ENCODE measurements at places on chromosomes 12 and 14.

DNA sequence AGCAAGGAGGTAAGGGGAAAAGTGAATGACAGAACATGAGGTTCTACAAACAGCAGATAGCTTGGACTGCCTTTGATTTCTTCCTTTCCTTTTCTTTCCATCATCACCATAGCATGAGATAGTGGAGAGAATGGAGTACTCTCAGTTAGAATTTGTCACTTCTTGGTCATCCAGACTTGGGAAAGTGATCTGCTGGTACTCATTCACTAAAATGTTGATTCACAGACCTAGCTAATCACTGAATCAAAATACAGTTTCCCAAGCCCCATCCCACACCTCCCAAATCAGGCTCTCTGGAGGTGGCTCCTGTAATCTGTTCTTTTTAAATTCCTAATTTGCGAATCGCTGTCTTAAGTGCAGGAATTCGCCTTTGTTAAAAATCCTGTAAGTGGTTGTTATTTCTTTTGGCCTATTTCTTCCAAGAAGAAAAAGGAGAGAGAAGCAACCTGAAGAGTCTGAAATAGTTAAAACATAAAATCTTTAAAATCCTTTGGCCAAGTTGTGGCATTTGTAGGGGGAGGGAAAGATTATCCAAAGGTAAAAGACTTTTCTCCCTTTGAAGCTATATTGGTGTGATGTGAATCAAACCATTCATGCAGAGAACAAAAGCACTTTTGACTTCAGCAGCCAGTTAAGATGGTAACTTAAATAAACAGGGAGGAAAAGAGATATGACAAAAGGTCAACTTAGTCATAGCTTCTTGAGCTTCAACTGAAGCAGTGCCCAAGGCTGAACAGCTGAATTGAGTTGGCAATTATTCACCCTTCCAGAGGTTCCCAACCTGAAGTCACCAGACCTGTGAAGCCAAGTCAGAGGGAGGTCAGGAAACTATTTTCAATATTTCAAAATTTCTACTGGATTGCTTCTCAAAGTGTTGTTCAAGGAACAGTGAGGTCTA lies 255.1 kb upstream of the KRR1 start:
- DNase-seq, result peak; percentile 94

DNA sequence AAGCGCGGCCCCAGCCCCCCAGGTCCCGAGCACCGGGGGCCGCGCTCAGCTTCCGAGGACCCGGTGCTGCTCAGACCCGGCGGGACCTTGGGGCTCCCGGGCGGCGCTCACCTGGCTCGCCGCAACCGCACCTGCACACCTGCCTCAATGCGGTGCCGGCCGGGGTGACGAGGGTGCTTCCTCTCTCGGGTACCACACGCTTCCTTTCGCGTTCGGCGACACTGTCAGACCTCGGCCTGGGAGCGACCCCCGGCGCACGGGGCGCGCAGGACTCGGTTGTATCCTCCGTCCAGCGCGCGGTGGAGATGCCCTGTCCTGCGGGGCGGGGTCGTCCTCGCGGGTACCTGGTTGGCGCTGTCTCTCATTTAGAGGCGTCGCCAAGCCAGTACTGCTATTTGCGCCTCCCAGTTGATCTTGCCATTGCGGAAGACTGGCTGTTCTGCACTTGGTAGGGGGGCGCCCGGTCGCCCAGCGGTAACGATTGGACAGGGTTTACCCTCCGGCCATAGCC lies 718 bp downstream of the PACS2 start:
- no peak for DNase-seq

- DNase-seq, result no peak
Observed at GRCh38 chr14:29220072-29220471, 453.5 kb downstream of the FOXG1 start.

DNA sequence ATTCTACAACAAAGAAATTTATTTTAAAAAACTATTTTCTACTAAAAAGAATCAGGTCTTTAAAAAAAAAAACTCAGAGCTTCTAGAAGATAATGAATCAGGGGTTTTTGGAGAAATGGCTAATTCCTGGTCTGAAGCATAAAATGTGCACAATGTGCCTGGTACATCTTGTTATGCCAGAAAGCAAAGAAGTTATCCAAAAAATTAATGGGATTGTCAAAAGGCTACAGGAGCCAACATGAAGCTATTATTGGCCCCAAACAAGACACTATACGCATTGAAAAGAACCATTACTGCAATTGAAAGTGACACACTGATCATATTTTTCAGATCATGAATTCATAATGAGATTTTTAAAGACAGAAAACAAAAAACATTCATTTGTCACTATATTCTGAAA lies 19.3 kb upstream of the TUBA1A start:
- DNase-seq, result no peak

DNA sequence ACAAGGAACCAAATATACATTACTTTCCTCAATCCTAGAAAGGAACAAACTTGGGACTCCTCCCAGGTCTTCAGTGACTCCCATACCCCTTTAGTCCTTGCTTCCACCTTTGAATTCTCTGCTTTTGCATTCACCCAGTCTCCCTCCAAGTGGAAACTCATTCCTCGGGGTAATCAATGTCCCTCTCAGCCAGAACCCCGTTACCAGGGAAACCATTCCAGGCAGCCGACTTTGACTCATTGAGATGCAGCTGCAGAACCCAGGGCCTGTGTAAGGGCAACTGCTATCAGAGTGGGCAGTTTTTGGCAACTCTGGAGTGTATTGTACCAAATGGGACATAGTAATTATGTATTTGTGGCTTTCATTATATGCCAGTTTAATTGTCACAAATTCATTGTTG lies 186.2 kb downstream of the NRXN3 start:
- no peak for DNase-seq

GRCh38 chr12:120323772-120324171 lies 3.8 kb downstream of the PLA2G1B start:
- DNase-seq, result no peak

GRCh38 chr12:124396544-124397398 lies 101.9 kb downstream of the RFLNA start:
- no peak for DNase-seq

GRCh38 chr14:104747876-104748275 lies 5.1 kb upstream of the SIVA1 start:
- no peak for DNase-seq

DNA sequence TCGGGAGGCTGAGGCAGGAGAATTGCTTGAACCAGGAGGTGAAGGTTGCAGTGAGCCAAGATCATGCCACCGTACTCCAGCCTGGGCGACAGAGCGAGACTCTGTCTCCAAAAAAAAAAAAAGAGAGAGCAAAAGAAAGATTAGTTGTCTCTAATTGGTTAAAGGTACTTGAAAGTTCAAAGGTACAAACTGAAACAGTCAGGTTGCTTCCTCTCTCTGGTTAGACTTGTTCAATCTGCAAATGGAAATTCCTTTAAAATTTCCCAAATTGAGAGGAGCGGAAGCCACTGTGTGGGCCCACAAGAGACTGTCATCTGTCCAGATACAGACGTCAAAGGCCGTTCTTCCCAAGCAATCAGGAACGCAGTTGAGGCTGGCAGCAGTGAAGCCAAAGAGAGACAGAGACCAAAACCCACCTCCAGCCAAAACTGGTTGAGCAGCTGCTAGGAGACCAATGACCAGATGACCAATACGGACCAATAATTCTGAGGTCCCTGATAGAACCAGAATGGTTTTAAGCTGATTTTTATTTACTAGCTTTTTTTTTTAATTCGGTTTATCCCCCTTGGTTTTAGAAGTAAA lies 63.6 kb downstream of the GCH1 start:
- no peak for DNase-seq

GRCh38 chr14:90758959-90759358 lies 57.3 kb downstream of the TTC7B start:
- DNase-seq, result no peak

GRCh38 chr12:32005496-32006125 lies 46.4 kb downstream of the RESF1 start:
- DNase-seq, result no peak

DNA sequence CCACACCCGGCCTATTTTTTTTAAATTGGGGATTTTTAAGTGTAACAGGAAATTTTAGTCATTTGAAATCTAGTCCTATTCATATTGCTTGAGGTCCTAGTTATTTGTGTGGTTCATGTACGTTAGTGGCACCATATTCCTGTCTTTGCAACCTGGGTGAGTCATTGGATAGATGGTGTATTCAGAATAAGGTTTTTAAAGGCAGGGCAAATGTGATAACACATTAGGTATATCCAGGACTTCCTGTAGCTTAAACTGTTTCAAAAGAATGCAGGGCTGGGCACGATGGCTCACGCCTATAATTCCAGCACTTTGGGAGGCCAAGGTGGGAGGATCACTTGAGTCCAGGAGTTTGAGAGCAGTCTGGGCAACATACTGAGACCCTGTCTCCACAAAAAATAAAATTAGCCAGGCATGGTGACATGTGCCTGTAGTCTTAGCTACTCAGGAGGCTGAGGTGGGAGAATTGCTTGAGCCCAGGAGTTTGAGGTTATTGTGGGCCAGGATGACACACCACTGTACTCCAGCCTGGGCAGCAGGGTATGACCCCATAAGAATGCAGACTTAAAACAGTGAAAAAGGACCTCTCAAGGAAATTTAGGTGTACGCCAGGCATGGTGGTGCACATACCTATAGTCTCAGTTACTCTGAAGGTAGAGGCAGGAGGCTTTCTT lies 8.1 kb downstream of the ATP6V0A2 start:
- no peak for DNase-seq

- DNase-seq, result no peak
Observed at GRCh38 chr14:20742132-20742531, 3.6 kb upstream of the EDDM3A start.

DNA sequence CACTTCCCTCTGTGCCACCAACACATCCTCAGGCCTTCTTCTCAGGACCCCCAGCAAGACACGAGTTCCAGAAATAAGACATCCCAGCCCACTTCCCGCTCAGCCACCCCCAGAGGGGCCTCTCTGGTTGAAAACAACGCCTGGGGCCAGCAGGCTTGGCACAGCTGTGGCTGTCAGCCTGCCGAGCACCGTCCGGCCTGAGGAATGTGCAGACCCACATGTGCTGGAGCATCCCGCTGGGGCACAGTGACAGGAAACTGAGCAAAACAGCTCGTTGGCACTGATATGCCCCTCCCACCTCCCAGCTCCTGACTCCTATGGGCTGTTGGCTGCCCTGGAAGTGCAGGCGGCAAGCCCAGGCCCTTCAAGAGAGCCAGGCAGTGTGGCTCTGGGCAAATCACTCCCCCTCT lies 1.4 kb downstream of the SYNE3 start:
- no peak for DNase-seq

GRCh38 chr12:95762123-95762785 lies 28.3 kb downstream of the NTN4 start:
- DNase-seq, result peak; percentile 5

- peak; percentile 95 for DNase-seq
Observed at GRCh38 chr12:121214855-121215745, 5.2 kb downstream of the P2RX4 start.

GRCh38 chr12:91804533-91804932 lies 341.1 kb downstream of the BTG1 start:
- DNase-seq, result peak; percentile 79

GRCh38 chr14:41957459-41957858 lies 350.8 kb downstream of the LRFN5 start:
- no peak for DNase-seq

DNA sequence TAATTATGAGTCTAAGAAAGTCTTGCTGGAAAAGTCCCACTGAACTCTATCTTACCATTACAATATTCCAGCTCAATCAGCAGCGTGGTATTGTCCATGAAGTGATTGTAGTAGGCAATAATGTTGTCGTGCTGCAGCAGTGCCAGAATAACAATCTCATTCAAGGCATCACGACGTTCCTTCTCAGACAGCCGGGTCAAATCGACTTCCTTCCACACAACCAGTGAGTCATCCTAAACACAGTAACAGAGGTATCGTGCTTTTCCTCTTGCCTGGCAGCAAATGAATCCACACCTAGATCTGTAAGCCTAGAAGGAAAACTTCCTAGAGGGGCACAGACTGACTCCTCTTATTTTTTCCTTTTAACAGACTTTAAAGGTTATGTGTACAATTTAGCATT lies 2.9 kb downstream of the NEK9 start:
- DNase-seq, result peak; percentile 87

DNA sequence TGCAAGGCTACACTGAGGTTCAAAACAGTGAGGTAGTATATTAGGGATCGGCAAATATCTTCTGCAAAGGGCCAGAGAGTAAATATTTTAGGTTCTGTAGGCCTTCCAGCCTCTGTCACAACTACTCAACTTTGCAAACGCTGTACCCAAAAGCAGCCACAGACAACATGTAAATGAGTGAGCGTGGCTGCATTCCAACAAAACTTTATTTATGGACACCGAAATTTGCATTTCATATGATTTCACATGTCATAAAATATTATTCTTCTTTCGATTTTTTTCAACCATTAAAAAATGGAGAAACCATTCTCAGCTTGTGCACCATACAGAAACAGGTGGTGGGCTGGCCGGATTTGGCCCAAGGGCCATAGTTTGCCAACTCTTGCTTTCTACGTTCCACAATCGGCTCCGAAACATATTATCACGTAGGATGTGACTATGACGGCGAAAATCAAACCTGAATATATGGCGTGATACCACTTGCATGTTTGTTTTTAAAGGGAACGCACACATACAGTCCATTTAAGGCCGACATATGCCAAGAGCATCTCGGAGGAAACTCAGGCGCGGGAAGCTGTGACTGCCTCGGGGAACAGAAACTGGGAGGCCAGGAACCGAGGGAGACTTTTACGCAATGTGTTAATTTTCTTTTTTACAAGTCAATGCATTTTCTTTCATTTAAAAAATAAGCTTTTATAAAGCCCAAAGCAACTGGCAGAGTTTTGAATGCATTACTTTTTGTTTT lies 7.1 kb downstream of the NCOR2 start:
- no peak for DNase-seq

DNA sequence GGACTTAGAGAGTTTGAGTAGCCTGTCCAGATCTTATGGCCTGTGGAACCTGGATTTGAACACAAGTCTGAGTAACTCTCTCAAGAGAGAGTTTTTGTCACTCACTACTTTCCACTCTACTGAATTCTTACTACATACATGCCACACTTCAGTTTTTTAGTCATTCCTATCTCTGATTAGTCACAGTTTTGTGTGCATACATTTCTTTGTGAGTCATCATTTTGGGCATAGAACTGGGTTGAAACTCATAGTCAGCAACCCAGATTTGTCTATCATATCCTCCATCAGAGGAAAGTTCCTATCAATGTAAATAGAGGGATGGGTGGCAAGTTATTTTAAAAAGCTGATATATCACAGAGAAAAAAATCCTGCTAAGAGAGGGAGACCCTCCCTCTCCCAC lies 42.9 kb downstream of the FLRT2 start:
- peak; percentile 0 for DNase-seq

DNA sequence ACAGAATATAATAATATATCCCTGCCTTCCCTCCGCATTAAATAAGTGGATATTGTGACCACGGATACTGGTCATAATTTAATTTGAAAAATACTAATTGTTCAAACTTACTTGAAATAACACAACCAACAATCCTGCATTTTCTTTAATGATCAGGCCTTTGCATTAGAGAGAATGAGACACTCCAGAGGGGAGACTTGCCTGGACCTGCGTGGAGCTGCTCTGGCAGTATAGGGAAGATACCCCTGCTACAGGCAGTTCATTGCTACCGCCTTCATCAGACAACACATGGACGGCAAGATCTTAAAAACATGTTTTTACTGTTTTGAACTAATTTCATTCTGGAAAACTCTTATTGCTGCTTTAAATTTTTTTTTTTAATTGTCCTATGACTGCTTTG lies 211.0 kb upstream of the FAR2 start:
- DNase-seq, result no peak

- DNase-seq, result peak; percentile 77
Observed at GRCh38 chr14:79483477-79484388, 727.6 kb downstream of the DIO2 start.

Measured in M059J (cell line).